GM06990 (cell line): ENCODE measurements at places on chromosomes 16 and 17.

DNA sequence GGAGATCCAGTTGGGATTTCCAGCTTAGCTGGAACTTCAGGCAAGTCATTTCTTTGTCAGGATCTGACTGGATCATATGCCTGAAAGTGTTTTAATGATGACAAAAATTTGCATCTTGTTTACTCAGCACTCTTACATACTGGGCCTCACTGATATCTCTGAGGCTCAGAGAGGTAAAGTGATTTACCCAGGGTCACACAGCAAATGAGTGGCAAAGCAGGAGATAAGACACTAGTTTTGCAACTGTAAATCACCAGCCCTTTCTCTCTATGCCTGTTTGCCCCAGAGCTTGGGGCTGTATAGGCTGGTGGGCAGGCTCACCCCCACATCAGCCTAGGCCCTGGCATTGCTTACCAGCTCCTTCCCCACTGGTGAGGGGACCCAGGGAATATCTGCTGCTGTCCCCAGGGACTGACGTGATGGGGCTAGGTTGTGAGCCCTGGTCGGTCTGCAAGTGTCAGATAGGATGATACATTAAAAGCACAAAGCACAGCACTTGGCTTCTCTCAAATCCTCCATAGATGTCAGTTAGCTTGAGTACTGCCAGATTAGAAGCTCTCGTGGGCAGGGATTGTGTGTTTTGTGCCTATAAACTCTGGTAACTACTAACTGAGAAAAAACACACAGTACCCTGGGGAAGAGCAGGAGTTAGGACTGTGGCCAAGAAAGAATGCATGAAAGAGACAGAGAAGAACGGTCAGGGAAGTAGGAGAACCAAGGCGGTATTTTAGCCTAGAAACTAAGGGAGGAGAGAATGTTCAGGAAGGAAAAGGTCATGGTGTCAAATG is 165.4 kb downstream of the COPRS start:
- DNase-seq = no peak

DNA sequence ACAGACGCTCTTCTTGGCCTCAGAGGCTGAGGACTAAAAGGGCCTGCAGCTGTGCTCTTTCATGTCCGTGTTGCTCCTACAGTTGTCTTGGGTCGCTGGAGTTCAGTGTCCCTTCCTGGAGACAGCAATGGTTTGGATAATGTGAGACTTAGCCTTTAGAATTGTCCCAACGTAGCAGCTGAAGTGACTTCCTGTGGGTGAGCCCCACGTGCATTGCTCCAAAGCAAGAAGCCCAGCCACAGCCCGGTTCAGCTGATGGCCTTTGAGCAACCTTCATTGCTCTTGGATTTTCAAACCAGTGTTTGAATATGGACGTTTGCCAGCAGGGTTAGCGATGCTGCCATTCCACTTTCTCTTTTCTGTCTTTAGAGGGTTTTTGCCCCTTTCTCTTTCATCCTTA is 19.7 kb downstream of the TMEM11 start:
- DNase-seq = no peak

DNA sequence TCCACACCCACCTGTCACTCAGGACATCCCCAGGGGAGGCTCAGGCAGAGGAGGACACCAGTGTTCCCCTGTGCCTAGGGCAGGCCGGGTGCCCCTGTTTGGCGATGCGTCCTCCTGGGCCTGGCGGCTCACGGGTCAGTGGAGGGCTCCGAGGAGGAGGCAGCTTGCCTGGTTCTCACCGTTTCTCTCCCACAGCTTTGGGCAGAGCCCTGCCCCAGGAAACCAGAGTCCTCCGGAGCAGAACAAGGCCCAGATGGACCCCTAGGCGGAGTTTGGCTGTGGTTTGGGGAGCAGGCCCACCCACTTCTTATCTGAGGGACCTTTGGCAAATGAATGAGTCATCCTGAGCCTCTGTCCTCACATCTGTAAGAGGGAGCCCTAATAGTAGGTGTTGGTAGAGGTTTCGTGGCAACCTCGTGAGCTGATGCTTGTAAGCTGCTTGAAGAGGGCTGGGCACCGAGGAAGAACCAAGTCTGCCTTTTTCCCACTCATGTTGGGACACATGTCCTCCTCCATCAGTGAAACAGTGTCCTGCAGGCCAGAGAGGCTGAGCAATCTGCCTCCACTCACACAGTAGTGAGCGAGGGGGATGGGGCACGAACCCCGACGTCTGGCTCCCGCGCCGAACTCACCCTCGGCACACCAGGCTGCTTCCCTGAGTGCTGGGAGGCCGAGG is 247.0 kb upstream of the CIBAR2 start:
- DNase-seq = no peak

DNA sequence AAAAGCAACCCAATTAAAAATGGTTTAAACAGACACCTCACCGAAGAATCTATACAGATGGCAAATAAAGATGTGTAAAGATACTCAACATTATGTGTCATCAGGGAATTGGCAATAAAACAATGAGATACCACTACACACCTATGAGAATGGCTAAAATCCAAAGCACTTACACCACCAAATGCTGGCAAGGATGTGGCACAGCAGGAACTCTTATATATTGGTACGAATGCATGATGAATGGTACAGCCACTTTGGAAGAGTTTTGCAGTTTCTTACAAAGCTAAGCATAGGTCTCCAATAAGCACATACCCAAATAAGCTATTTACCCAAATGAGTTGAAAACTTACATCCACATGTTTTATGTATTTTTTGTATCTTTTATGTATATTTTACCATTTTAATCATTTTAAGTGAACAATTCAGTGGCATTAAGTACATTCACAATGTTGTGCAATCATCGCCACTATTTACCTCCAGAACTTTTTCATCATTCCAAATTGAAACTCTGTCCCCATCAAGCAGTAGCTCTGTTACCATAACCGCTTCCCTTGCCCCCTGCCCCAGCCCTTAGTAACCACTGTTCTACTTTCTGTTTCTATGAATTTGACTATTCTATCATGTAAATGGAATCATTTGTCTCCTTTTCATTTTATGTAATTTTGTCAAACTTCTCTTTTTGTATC is 6.7 kb upstream of the ALDH3A2 start:
- DNase-seq = no peak

DNA sequence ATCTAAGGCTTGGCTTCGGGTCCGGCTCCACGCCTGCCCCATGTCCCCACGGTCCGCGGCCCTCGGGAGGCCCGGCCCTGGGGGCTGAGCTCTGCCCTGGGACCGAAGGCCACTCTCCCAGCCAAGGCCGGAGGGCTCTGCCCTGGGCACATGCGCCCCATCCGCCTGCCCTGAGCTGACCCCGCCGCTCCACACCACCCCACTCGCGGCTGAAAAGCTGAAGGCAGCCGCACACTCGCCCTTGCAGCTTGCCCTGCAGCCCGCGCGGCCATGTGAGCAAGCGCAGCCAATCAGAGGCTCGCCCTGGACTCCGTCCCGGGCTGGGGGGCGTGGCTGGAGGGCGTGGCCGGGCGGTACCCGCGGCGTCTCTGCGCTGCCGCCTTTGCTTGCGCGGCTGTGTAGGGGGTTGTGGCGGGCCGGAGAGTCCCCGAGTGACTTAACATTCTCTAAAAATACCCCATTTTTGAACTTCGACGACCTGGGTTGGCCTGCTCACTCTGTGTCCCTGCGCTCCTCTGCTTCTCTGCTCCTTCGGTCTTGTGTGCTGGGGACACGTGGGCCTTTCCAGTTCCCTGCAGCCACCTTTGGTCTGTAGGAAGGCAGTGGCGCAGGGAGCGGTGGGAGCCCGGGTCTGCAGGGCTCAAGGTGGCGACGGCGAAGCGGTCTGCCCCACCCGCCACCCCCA is 8.8 kb upstream of the MAP2K3 start:
- DNase-seq = peak; percentile 94

GRCh38 chr16:23929237-23929636 is 93.5 kb downstream of the PRKCB start:
- no peak for DNase-seq

- peak; percentile 48 for DNase-seq
Measured at GRCh38 chr16:17963185-17963836, 373.2 kb downstream of the NPIPA8 start.

GRCh38 chr16:81625544-81626153 is 153.4 kb upstream of the PLCG2 start:
- peak; percentile 41 for DNase-seq

DNA sequence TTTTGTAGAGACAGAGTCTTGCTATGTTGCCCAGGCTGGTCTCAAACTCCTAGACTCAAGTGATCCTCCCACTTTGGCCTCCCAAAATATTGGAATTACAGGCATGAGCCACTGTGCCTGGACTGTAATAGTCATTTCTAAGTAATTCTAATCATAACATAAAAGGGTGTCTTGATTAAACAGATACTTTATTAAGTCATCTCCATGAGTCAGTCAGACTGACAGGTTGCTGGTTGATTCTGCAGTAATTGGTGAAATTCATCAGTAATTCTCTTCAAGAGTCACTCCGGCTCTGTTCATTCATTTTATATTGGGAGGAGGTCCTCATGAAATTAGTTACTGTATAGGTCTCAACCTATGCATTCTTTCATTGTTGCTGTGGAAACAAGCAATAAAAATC is 85.6 kb downstream of the SPECC1 start:
- DNase-seq = no peak

DNA sequence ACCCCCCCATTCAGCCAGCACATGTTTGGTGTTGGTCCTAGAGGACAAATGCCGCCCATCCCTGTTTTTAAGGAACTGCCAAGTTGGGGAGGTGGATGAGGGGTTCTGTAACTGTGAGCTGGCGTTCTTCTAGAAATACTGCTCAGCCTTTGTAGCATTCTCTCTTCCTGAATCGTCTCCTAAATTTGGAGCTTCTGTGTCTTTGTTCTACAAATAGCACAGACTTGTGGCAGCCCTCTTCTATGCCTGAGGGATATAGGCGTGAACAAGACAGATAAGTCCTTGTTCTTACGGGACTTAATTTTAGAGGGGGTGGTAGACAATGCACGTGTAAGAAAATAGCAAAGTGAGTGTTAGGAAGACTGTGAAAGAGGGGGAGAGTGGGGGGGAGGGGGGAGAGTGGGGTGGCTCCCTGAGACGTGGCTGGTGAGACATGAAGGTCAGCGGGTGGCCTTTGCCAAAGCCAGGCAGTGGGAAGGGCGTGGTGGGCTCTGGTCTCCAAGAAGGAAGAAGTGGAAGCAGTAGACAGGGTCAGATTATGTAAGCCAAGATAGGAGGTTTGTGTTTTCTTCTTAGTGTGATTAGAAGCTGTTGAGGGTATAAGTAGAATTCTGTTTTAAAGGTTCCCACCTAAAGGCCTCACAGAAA is 9.9 kb downstream of the MFSD11 start:
- no peak for DNase-seq

- no peak for DNase-seq
Measured at GRCh38 chr16:80507538-80507937, 33.3 kb upstream of the DYNLRB2 start.

DNA sequence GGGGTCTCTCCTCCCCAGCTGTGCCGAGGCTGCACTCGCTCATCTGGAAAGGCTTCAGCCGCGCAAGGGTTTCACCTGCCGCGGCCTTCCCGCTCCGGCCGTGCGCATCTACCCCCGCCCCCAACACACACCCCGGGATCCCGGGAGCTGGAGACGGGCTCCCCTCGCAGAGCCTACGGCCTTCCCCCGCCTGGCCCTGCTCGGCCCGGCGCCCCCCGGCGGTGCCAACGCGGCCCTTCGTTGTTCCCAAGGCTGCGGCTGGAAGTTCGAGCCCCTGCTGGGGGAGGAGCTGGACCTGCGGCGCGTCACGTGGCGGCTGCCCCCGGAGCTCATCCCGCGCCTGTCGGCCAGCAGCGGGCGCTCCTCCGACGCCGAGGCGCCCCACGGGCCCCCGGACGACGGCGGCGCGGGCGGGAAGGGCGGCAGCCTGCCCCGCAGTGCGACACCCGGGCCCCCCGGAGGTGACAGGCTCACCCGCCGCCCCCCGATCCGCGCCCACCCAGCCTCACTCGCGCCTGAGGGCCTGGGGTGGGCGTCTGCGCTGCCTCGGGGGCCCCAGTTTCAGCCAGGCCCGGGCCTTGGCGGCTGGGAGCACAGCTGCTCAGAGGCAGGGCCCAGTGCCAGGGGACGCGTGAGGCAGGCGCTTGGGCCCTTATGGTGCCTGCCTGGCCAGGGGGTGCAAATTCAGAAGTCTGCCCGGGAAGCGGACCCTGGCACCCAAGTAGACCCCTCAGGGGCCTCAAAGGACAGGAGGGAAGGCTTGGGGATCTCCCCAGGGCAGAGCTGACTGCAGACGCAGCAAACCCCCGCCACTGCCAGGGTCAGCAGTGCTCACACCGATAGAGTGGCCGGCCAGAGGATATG is 11.2 kb downstream of the GALK1 start:
- DNase-seq = peak; percentile 83

DNA sequence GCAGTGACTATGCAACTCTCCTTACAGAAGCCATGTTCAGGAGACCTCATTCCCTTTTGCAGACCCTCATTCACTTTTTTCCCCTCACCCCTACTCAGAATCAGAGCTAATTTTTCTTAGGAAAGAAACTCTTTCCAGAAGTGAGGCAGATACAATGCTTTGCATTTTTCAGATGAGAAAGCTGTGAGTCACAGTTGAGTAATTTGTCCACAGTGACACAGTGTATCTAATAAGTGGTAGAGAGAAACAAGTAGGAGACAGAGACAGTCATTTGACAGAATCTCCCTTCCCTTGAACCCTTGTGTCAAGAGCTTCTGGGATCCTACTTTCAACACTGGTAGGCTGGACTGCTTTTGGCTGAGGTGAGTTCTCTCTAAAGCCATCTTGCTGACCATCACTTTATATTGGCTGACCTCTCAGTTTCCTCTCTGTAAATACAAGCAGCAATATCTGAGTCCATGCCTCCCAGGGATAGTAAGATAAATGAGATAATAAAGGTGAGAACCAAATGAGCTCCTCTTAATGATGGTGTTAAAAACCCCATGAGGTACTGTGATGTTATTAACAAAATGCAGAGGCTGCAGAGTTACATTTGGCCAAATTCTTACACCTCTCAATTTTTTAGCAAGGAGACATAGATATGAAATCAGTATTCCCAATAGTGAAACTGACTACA is 130.8 kb downstream of the CA10 start:
- no peak for DNase-seq

DNA sequence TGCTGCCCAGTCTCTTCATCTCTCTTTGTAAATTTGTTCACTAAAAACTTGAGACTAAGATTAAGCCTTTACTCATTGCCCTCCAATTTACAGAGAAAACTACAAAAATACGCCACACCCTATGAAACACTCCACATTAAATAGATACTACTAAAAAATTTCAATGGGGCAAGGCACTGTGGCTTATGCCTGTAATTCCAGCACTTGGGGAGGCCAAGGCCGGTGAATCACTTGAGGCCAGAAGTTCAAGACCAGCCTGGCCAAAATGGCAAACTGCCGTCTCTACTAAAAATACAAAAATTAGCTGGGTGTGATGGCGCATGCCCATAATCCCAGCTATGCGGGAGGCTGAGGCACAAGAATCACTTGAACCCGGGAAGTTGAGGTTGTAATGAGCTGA is 3.8 kb downstream of the UBE2O start:
- no peak for DNase-seq

GRCh38 chr17:4411201-4411600 is 22.5 kb upstream of the SPNS3 start:
- no peak for DNase-seq
